ENCODE measurements at places on chromosomes 12 and 14.

- DNase-seq, result no peak
Measured at GRCh38 chr14:72177251-72177650, 245.0 kb downstream of the RGS6 start.

DNA sequence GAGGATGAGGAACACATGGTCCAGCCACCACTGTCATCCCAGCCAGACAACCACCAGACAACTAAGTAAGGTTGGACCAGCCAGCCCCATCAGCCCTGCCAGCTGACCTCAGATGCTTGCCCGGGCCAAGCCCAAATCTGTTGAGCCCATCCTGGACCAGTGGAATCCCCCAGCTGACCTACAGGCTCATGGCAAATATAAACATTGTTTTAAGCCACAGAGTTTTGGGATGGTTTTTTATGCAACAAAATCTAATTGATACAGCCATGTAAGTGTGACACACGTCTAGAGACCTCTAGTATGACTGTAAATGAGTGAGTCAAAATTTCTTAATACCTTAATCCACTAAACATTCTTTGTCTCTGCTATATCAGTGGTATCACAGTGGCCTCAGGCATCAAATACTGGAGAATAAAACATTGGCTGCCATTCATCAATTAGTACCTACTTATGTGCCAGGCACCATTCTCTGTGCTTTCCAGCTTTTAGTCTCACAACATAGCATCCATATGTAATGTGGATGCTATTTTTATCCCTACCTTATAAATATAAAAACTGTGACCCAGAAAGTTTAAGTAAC, 24.2 kb upstream of the NT5DC3 start:
- DNase-seq, result no peak

GRCh38 chr12:75366629-75367028, 24.3 kb upstream of the GLIPR1L2 start:
- no peak for DNase-seq

GRCh38 chr14:51860825-51861499, 550 bp downstream of the GNG2 start:
- DNase-seq, result peak; percentile 31

- DNase-seq, result no peak
Measured at GRCh38 chr12:77610446-77610845, 220.2 kb upstream of the NAV3 start.

- DNase-seq, result peak; percentile 32
Measured at GRCh38 chr12:4830556-4831210, 79.0 kb upstream of the KCNA1 start.

DNA sequence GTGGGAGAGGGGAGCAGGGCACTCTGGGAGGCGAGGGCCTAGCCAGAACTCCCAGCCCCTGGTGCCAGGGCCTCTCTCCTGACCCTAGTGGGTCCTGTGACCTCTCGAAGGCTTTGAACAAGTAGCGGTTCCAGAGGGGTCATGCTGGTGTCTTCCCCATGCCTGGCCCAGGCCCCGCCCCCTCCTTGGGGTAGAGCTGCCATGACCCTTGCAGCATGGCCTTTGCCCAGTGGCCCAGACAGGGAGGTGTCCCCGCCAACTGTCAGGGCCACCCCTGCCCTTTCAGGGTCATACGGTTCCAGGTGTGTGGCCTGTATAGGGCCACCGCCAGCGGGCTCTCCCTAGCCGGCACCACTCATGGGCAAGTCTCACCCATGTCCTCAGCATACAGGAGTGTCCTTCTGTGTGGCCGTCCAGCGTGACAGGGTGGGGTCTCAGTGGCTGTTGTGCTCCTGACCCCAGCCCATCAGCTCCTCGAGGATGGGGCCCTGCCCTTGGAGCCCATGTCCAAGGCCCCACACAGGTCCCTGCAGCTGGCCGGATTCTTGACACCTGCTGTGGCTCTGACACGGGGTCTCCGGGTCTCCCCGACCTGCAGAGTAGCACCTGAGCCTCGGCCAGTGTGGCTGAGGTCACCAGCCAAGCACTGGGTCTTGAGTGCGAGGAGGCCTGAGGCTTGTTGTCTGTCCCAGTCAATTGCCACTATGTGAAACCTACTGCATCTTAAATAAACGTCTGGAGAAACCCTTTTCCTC, 34.6 kb downstream of the PACS2 start:
- no peak for DNase-seq

- peak; percentile 89 for DNase-seq
Measured at GRCh38 chr12:132524405-132524804, 34.5 kb downstream of the FBRSL1 start.

DNA sequence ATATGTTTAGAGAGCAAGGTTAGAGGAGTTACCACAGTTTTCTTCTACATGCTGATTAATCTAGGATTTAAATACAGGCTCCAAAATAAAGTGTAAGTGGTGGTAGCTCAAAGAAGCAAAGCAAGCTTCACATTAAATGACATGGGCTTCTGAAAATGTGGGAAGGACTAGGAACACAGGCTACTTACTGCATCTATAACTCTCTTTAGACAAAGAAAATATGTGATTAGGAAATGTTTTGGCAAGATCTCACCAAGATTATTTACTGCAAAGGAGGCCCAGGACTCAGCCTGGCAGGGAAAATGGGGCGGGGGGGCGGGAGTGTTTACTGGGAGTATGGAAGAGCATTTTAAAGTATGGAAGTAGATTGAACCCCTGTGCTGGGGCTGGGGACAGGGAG, 39.4 kb downstream of the ETV6 start:
- DNase-seq, result no peak

- DNase-seq, result no peak
Measured at GRCh38 chr12:126926023-126926594, 1340.9 kb upstream of the TMEM132C start.

- DNase-seq, result no peak
Measured at GRCh38 chr14:87898301-87898700, 94.7 kb downstream of the GALC start.

- DNase-seq, result no peak
Measured at GRCh38 chr14:47186486-47186885, 488.9 kb downstream of the MDGA2 start.

DNA sequence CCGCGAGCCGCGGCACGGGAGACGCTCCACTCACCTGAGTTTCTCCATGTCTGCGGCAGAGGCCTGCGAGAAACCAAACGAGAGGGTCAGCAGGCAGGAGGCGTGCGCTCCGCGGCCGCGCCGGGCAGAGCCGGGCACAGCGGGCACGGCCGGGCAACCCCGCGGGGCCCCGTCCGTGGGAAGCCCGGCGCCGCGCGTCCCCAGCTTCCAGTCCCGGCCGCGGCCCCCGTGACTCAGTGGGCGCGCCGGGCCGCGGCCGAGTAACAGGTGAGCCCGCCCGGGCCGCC, 19.4 kb downstream of the BEGAIN start:
- DNase-seq, result no peak

- no peak for DNase-seq
Measured at GRCh38 chr14:98819867-98820206, 452.2 kb downstream of the BCL11B start.

GRCh38 chr14:96744262-96744661, 52.9 kb upstream of the VRK1 start:
- no peak for DNase-seq

- no peak for DNase-seq
Measured at GRCh38 chr12:92191061-92191460, 45.4 kb upstream of the BTG1 start.

GRCh38 chr12:94873734-94874517, 129.6 kb downstream of the NDUFA12 start:
- no peak for DNase-seq

DNA sequence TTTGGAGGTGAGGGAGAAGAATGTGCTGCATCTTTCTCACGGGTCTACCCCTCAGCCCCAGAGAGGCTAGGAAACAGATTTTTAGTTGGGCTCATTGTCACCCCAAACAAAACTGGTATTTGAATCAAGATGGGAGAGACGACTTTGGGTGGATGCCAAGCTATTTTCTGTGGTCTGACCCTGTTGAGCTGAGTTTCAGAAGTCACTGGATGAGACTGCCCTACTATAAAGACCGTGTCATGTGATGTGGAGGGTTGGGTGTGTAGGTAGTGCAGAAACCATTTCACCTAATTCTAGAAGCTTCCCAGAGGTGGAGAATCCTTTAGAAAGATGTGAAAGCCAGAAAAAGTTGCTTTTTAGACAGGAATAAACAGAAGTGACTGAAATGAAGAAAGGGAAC, 60.2 kb downstream of the IFT43 start:
- DNase-seq, result no peak

- DNase-seq, result no peak
Measured at GRCh38 chr12:101967506-101967905, 90.1 kb downstream of the DRAM1 start.

- DNase-seq, result peak; percentile 90
Measured at GRCh38 chr14:93103392-93104080, 12.2 kb downstream of the ITPK1 start.

- DNase-seq, result no peak
Measured at GRCh38 chr12:54427106-54427505, 8.0 kb upstream of the ITGA5 start.

Measured in Daoy (cell line).